ENCODE measurements at places on chromosomes 2 and 18.

GRCh38 chr2:10717628-10718027 is 3.8 kb upstream of the ATP6V1C2 start:
- no peak for DNase-seq

DNA sequence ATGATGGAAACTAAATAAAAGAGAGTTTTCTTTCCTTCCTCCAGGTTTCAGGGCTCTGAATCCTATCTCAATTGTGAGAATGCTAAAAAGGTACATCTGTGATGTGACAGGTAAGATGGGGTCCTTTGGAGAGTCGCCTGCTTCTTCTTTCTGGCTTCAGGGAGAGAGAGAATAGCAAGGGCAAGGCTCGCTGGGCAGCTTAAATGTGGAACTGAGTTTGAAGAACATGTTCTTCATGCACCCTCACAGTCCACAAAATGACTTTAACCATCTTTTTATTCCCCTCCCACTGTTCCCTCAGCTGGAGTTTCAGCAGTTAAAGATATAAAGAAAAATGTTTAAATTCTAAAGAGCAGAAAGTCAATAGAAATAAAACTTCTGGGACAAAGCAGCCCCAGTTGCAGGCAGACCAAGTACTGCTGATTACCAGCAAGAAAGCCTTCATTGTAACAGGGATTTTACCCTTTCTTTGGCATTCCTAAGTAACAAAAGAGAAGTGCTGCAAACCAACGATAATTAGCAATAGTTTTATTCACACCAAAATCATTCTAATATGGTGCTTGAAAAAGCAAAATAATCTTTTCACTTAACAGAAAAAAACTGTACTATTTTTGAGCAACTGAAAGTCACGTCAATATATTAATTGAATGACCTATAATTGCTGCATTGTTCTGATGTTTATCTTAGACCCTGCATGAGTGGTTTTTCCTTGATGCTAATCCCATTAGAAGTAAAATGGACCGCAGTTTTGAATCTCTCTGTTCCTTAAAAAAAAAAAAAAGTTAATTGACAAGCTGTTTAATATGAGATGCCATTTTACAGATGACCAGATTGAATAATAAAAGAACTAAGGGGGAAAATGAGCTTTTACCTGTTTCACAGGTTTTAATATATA is 61.5 kb downstream of the LRP2 start:
- DNase-seq: no peak

DNA sequence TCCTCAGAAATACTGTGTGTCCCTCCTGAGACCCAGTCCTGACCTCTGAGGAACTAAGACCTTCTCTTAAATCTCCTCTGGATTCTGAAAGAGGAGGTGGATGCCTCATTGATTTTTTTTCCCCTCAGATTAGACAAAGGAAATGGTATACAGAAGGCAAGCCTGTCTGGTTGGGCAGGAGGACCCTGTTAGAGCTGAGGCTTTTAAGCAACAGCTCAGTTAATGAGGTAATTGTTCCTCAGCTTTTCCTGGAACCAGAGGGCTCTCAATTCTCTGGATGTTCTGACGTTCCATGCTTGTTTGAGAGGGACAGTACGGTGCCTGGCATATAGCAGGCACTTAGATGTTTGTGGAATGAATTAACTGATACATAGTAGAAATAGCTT is 61.7 kb upstream of the MCFD2 start:
- no peak for DNase-seq

- no peak for DNase-seq
These were observed 70.6 kb upstream of the ITGB6 start for GRCh38 chr2:160270571-160271113.

DNA sequence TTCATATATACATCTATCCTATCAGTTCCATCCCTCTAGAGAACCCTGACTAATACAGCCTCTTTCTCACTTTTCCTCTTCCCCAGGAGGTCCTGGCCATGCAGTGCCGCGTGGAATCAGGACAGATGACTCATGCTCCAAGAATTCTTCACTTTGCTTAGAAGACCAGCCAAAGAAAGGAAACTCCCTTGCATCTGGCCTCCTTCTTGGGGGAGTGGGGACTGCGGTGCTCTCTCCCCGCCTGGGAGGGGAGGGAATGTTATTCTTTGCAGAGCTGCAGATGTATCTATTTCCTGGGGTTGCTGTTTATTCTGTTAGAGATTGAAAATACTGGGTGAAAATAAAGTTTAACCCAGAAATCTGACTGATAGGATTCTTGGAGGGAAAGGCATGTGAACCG is 111.5 kb upstream of the SH3BP4 start:
- DNase-seq: no peak

DNA sequence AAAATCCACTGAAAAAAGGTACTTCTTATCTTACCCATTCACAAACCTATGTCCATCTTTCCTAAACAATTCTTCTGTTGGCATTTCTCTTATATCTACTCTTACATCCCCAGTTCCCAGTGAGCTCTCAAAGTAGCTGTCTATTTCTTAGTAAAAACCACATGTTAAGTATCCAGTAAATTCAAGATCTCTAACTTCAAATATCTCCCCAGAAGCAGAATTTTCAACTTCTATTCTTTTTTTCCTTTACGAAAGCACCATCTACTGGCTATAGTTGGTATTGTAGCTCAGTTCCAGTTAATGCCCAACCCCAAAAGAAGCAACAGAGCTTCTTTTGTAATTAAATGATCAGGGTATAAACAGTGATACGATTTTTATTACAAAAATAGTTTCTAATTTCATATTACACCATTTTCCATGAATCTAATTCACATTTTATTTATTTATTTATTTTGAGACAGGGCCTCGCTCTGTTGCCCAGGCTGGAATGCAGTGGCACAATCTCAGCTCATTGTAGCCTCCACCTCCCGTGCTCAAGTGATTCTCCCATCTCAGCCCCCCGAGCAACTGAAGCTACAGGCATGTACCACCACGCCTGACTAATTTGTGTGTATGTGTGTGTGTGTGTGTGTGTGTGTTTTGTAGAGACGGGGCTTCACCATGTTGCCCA is 28.5 kb downstream of the HRH4 start:
- DNase-seq: no peak

- no peak for DNase-seq
These were observed 1272.5 kb upstream of the CDH2 start for GRCh38 chr18:29449424-29449823.

DNA sequence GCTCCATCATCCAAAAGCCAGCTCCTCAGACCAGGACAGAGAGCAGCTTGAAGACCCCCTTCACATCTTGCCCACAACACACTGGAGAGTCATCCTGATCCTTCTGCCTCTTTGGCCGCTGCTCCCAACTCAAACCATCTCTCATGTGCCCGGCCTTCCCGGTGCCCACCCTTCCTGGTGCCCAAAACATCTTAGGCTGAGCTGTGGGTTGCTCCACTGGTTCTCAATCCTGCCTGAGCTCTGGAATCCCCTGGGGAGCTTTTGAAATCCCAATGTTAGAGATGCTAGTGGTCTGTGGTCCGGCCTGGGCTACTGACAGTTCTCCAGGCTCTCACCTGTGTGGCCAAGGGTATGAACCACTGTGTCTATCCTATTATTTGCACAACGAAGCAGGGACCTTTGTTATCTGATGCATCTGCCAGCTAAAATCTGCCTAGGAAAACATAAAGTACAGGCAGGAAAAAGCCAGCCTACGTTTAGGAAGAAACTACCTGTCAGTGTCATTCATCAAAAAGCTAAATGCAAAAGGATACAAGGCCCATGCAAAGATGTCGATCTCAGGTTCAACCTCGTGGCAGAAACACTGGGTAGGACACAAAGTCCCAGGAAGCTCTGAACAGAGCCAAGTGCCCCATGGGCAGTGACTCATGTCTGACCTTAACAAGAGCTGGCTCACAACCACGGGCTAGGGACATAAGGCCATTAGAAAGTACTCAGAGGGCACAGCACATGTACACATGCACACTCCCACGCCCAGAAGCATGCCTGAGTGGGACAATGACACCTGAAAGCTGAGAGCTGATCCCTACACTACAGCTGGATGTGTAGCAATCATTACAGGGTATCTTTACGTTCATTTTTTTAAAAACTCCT is 30.8 kb downstream of the TBC1D8 start:
- no peak for DNase-seq

- DNase-seq: no peak
These were observed 63.0 kb downstream of the DYSF start for GRCh38 chr2:71516253-71516888.

DNA sequence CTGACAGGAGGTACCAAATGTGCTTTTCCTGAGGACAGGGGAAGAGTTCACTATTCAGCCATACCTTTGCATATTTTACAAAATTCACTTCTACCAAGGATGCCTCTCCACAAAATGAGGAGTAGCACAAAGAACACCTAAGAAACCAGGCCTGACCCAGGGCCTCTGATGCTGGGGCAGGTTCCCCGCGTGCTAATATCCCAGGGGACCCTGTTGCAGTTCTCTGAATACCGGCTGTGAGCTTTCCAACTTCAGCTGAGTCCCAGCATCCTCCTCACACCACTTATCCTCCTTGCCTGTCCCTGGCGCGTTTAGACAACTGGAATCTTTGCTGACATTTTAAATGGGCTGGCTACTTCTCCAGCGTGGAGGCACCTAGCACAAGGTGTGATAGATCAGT is 142.3 kb downstream of the BCL2 start:
- no peak for DNase-seq

DNA sequence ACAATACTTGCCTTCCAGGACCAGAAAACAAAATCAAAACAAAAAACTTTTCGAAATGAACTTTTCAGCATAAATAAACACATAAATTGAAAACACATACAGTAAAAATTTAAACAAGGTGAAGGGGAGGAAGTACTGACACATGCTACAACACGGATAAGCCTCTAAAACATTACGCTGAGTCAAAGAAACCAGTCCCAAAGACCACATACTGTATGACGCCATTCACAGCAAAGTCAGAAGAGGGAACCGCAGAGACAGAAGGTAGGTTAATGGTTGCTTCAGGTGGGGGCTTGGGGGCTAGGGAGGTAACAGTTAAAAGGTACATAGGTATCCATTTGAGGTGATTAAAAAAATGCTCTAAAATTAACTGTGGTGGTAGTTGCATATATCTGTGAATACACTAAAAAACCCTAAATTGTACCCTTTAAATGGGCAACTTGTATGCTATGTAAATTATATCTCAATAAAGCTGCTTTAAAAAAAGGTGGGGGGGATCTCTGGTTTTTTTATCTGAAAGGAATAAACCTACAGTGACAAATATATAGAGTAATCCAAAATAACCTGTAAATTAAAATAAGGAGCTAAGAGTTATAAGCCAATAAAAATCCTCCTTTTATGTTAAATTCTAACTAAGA is 7.1 kb downstream of the COX7A2L start:
- DNase-seq: no peak

Measured in stimulated activated CD8-positive, alpha-beta memory T cell treated with anti-CD3 and anti-CD28 coated beads, Interleukin-7, amount 100 ng/mL, for 1 hour (primary cell).